ENCODE measurements at places on chromosomes 3 and 15. TPM values are rescaled to one million over a fixed set of nuclear protein-coding genes. Genes with fewer than 3 reads are reported as not detected.
A peak's percentile ranks its signal among the peaks of the same experiment; 100 is the strongest.

GRCh38 chr15:57307527-57308169, 68.7 kb upstream of the CGNL1 start:
- H3K36me3 ChIP-seq, result no peaks in the 10 kb centered on the region
- peak overlapping the region; percentile 50 for H3K27ac ChIP-seq
- H3K4me3 ChIP-seq, result peak overlapping the region; percentile 45
- no peaks in the 10 kb centered on the region for H3K27me3 ChIP-seq
- H3K4me1 ChIP-seq, result peaks cover 12% of the 10 kb centered on the region
- DNase-seq, result no peak

DNA sequence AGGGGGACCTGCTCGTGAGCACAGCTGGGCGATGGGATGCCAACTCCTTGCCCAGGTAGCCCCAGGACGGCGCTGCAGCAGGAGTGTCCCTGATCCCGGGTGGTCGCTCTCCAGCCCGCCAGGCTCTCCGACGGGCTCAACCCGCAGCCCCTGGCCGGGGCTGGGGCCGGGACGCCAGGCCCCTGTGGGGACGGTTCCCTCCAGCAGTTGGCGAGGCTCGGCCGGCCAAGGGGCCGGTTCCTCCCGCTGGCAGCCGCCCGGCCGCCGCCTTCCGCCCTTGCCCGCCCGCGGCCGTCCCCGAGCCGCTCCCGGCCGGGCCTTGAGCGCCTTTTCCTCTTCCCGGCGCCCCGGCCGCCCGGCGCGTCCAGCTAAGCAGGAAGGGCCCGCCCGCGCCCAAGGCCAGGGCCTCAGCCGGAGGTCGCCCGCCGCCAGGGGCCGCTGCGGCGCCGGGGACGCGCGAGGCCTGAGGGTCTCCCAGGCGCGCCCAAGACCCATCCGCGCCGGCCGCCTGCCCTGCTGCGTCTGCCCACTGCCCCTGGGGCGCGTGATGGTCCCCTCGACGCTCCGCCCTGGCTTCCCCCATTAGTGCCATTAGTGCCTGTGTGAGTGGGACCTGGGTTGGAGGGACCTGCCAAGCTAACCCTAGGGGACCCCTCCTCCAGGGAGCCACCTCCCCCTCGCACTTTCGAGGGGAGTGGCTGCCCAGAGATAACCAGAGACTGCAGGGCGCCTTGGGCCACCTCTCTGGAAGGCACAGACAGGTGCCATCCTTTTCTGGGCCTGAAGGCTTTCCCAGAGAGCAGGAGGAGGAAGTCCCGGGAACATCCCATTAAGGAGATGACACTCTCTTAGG, 106.4 kb downstream of the FBLN2 start:
- no peak overlapping the region for H3K4me3 ChIP-seq
- H3K4me1 ChIP-seq, result peaks cover 5% of the 10 kb centered on the region
- no peak for DNase-seq
- no peak overlapping the region for H3K27ac ChIP-seq
- H3K27me3 ChIP-seq, result peaks cover 10% of the 10 kb centered on the region
- no peaks in the 10 kb centered on the region for H3K36me3 ChIP-seq

CELF6 gene
- total RNA-seq, result 0.74 TPM

PML gene
- 27.0 TPM for total RNA-seq
